ENCODE measurements at places on chromosomes 5 and 9.

DNA sequence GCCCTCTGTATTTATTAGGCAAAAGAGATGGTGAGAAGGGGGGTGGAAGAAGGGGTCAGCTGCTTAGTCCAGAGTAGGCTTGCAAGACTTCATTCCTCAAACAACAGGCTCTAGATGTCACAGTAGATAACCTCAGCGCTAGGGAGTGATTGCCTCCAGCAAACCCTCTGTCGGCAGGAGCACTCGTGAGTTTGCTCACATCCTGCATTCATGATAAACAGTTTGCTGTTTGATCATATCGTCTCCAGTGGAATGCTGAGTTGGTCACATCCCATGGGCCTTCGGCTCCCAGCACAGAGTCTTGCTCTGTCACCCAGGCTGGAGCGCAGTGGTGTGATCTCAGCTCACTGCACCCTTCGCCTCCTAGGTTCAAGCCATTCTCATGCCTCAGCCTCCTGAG, 3.6 kb downstream of the TTC23L start:
- DNase-seq, result no peak

- DNase-seq, result no peak
Observed at GRCh38 chr5:15752663-15753285, 252.8 kb downstream of the FBXL7 start.

GRCh38 chr9:74282526-74283253, 214.4 kb upstream of the RORB start:
- DNase-seq, result no peak

- DNase-seq, result no peak
Observed at GRCh38 chr5:77267496-77267895, 57.0 kb downstream of the PDE8B start.

DNA sequence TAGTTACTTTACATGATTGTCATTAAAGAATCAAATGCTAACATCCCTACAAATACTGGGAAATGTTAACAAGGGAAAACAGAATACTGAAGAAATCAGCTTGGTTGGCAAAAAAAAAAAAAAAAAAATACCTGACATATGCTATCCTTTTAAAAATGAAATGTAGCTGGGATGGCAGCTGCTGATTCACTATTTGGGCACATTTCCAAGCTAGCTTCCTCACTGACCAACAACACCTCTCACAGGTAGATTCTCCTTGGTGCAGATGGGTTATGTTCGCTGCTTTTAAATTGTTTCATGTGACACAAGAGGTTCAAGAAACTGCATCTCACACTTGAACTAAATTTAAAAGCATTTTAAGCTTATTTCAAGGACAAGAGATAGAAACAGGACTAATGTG, 6.1 kb upstream of the PRUNE2 start:
- DNase-seq, result no peak

DNA sequence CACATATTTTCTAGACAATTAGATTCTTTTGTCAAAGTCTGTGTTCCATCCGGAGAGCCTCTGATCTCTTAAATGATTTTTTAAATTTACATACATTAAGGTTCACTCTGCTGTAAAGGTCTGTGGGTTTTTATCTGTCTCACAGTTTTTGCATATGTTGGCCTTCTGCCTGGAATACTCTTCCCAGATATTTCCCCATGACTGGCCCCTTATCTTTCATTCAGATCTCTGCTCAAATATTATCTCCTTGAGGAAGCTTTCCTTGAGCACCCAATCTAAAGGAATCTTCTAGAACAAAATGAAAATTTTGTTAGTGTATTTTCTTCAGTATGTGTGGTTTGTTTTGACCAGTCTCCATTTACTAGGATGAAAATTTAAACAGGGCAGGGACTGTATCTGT, 26.3 kb downstream of the FAF2 start:
- no peak for DNase-seq

GRCh38 chr5:152181461-152181860, 223.6 kb downstream of the NMUR2 start:
- DNase-seq, result no peak

DNA sequence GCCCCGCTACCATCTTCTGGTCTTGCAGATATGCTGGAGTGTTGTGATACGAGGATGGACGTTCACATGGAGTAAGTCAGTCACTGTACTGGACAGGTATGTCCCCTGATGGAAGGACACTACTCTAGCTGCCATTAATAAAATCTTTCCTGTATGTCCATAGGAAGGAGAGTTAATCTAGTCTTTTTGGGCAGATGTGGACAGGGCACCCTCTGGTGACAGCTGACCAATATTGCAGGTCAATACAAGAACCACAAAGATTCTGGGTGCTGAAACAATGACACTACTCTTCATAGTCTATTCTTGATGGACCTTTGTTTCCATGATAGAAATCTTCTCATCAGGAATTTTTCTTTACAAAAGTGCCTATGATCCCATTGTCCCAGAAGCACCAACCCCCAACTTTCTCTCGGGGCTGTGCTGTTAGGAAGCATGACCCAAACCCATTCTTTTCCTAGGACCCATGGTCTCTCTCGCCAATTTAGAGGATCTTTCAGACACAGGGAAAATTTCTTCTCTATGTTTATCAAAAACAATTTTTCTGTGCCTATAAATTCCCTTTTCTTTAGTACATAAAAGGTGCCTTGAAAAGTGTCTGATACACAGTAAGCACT, 376.9 kb downstream of the DTWD2 start:
- DNase-seq, result no peak
